Stimulated activated CD8-positive, alpha-beta memory T cell treated with anti-CD3 and anti-CD28 coated beads, Interleukin-15, amount 100 ng/mL, for 4 hours (primary cell): ENCODE measurements at places on chromosomes 3 and 15.
A peak's percentile ranks its signal among the peaks of the same experiment; 100 is the strongest.

DNA sequence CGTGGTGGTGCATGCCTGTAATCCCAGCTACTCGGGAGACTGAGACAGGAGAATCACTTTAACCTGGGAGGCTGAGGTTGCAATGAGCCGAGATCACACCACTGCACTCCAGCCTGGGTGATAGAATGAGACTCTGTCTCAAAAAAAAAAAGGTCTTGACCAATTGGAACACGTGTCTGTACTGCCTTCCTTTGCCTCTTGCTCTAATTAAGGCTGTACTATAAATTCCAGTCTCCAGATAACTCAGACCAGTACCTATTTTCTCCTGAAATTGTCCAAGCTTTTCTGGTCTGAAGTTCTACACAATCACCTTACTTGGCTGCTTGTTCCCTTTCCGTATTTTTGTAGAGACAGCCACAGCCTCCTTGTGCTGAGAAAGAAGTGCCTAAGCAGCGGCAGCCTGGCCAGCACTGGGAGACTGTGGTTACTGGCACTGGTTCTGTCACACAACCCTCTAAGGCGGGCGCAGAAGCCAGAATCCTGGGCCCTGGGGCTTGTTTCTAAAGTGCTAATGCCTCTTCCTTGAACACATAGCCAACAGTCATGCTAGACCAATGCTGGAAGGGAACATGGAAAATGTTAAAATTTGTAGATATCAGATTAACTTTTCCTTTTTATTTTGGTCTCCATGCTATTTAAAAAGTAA lies 6.2 kb upstream of the CEP70 start:
- DNase-seq: no peak

DNA sequence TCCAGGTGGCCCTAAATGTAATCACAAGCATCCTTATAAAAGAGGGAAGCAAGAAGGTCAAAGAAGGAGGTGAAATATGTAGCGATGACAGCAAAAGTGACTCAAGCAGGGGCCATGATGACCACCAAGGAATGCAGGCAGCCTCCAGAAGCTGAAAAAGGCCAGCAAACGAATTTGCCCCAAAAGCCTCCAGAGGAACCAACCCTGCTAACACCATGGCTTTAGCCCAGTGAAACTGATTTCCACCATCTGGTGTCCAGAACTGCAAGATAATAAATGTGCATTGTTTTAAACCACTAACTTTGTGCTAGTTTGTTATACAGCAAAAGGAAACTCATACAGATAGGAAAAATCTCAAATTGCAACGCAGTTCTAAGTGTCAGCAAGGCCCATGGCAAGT lies 23.0 kb upstream of the RBSN start:
- no peak for DNase-seq

- no peak for DNase-seq
Observed at GRCh38 chr3:46542801-46543201, 23.3 kb downstream of the LRRC2 start.

- no peak for DNase-seq
Observed at GRCh38 chr3:127096256-127097071, 96.5 kb upstream of the PRR23E start.

GRCh38 chr3:30873671-30874070 lies 20.8 kb downstream of the GADL1 start:
- no peak for DNase-seq

- no peak for DNase-seq
Observed at GRCh38 chr15:83404121-83404520, 43.0 kb upstream of the SH3GL3 start.

DNA sequence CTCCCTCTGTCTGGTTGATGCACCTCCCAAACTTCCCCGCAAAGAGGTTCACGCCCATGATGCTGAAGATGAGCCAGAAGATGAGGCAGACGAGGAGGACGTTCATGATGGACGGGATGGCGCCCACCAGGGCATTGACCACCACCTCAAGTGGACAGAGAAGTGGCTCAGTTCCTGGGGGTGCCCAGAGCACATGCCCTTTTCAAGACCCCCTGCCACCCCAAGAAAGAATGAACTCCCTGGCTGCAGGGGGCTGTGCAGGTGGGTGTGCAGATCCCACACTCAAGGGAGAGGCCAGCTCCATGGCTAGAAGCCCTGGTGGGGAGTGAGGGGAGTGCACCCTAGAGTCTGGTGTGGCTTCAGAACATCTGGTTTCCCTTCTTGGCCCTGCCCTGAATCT lies 64.1 kb downstream of the EXOG start:
- DNase-seq: no peak

DNA sequence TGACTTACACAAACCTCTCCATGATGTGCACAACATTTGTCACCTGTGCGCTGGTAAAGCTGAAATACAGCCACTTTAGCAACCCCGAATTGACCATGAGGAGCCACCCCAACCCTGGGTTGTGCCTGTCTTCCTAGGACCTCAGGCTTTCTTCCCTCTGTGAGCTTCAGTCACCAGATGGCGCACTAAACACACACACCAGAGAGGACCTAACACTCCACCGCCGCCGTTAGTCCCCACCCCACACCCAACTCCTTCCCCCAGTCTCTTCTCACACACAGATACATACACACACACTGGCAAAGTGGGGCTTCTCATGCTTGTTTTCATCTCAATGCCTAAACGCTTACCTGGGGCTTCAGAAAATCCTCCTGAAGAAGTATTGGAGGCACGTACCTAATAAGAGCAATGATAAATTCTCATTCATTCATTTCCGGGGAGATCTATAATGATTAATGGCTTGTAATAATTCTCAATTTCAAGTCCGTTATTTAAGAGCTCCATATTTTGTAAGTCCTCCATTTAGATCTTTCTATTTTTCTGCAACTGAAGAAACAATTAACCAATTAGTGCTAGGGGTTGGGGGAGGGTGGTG lies 2.1 kb upstream of the CCDC80 start:
- DNase-seq: peak; percentile 42

- peak; percentile 81 for DNase-seq
Observed at GRCh38 chr15:91706322-91707032, 147.0 kb upstream of the SLCO3A1 start.

DNA sequence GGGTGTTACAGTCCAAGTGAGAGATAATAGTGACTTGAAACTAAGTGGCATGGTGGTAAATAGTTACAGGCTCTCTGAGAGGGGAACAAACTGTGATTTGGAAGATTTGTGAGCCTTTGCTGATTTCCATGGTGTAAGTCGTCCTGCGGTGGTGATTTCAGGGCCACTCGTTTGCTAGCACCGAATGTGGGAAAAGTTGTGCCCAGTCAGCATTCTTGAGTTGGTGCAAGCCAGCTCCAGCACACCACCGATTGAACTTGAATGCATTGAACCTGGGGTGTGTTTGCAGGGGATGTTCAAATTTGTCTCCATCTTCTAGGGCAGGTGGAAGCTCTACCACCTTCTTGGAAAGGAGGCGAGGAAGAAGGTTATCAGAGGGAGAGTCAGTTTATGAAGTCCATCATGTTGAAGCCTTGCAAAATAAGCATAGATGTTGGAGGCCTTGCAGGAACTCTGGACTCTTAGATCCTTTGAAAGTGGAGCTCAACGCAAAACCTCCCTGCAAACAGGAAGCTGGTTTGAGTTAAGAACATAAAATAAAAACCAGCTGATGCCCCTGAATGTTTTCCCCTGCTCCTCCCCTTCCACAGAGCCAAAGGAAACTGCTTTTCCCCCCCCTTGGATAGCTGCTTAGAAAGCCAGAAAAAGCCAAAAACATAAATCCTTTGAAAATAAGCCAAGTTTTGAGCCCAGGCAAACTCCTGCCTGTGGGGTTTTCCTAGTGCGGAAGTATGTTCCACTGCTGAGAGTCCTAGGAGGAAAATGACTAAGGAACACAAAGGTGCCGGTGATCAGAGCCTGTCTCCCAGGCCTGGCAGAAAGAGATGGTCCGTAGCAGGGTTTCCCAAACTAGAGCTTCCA lies 21.9 kb downstream of the MAPKBP1 start:
- DNase-seq: no peak

- peak; percentile 7 for DNase-seq
Observed at GRCh38 chr3:100709842-100710260, 557 bp downstream of the TFG start.

DNA sequence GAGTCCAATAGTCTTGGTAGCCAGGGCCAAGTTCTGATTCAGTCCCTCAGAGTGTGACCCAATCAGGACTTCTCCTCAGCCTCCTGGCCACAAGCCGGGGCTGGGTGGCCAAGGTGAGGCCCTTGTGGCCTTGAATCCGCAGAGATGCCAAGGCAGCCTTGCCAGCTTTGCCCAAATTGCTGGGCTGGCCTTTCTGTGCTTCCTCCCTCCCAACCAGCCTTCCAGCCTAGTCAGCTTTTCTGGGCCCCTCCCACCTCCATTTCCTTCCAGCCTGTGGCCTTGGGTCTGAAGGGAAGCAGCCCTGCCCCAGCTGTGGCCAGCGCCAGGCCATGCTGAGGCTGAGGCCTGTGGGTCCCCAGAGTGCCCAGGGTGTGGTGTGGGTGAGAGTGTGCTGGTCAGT lies 34.3 kb upstream of the ANKDD1A start:
- no peak for DNase-seq

DNA sequence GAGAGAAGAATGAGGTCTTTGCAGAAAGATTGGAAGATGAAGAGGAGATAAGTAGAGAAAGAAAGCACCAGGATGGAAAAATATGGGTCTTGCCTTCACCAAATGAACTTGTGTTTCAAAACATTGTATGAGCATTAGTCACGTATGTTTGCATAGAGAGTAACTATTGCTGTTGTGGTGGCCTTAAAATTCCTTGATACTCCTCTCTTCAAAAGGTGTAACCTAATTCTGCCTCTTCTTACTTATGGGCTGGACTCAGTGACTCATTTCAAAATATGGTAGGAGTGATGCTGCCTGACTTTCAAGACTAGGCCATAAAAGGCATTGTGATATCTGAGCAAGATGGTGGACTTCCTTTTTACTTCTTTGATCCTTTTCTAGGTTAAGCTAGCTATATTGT lies 228.7 kb upstream of the ZNF385D start:
- DNase-seq: no peak

- DNase-seq: no peak
Observed at GRCh38 chr3:158057666-158058065, 48.6 kb downstream of the SHOX2 start.

GRCh38 chr3:76096036-76096435 lies 310.7 kb upstream of the ZNF717 start:
- no peak for DNase-seq

- DNase-seq: no peak
Observed at GRCh38 chr15:41955100-41955499, 17.3 kb downstream of the EHD4 start.

DNA sequence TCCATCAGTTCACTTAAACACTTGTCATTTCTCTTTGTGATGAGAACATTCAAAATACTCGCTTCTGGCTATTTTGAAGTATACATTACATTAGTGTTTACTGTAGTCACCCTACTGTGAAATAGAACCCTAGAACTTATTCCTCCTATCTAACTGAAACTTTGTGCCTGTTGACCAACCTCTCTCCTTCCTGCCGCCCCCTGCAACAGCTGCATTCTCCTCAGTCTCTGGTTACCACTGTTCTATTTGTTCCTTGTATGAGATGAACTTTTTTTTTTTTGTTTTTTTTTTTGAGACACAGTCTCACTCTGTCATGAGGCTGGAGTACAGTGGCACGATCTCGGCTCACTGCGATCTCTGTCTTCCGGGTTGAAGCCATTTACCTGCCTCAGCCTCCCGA lies 2.9 kb downstream of the RAD51 start:
- no peak for DNase-seq

GRCh38 chr15:42621996-42622925 lies 46.9 kb downstream of the STARD9 start:
- no peak for DNase-seq

GRCh38 chr3:143242101-143242500 lies 122.5 kb downstream of the CHST2 start:
- no peak for DNase-seq
